ENCODE measurements at places on chromosomes 16 and 17.
A peak's percentile ranks its signal among the peaks of the same experiment; 100 is the strongest.

GRCh38 chr17:32277284-32277683, 11.7 kb downstream of the RHBDL3 start:
- no peak for DNase-seq

GRCh38 chr17:7408252-7408727, 645 bp downstream of the NLGN2 start:
- DNase-seq: no peak

DNA sequence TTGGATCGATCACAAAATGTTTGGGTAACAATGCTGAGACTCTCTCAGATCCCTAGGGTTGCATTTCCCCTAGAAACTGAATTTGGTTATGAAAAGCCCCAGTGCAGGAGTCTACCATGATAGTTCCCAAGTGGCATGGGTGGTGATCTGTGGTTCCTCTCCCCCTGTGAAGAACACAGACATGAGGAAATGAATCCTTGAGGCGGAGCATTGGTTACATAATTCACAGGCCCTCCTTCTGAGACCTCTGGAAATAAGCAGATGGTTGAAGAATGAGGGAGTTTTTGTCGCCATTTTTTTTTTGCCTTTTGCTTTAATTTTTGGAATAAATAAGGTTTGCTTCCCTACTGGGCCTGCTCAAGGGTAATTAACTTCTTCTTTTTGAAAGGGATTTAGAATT, 597.0 kb upstream of the RBFOX1 start:
- no peak for DNase-seq

- DNase-seq: no peak
Observed at GRCh38 chr17:81234940-81235821, 3.7 kb downstream of the TEPSIN start.

DNA sequence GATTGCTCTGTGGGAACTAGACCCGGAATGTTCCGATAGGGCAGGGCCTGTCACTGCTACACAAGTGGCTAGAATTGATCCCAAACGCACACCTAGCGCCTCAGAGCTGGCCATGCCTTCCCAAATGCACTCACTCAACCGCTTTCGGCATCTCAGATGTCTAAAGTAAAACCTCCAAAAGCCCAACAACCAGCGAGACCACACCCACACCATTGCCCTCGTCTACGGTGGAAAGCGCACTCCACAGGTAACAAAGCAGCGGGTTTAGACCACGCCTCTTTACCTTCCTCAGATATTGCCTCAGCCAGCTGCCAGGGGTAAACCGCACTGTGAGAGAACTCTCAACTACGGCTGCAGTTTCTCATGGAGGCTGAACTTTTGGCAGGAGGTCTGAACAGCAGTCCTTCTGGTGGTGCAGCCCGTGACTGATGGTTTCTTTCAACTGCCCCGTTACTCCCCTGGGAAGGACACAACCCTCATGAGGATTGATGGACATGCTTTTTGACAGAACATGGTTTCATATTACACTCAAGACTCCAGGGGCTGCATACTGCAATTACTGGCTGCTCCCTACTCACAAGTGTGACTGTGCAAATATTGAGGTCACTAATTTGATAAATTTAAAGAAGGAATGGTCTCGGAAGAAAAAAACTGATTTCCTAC, 34.5 kb downstream of the USP7 start:
- DNase-seq: no peak

GRCh38 chr17:1484676-1485422, 7.6 kb downstream of the MYO1C start:
- no peak for DNase-seq

DNA sequence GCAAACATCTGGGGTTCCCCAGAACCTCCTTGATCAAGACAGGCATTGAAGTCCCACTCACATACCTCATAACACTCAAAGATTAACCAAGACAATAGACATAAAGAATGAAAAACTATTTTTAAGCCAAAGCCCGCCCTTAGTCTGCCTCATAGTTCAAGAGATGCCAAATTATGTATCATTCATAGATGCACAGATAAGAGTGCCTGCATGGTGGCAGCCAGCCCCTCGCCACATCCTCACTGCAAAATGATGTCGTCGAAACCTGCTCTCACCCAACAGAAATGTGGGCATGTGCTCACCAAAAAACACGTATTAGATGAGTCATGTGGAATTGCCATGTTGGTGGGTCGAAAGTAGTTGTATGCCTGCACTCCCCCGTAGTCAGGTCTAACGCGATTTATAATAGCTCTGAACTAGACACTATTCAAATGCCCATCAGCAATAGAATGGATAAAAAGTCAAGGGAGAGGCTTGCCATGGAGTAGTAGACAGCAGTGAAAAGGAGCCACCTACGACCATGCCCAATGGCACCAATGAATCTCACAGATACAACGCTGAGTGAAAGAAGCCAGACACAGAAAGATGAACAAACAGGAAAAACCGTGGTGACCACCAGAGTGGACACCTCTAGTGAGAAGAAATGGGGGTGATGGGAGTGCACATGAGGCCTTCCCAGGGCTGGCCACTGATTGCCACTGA, 64.8 kb downstream of the C16orf95 start:
- DNase-seq: no peak

DNA sequence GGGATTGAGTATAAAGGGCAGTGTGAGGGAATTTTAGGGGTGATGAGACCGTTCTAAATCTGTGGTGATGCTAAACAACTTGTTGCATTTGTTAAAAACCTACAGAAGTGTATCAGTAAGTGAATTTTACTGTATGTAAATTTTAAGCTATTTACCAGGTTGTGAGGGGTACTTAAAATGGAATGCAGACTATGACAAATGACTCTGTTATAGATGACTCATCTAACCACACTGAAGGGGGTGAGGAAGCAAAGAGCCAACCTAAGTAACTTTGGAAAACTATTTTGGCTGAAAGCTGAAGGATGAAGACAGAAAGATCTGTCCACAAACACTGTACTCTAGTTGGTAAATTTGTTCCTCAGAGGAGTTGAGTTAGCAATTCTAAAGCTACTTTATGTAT, 5.3 kb upstream of the MKS1 start:
- DNase-seq: no peak

DNA sequence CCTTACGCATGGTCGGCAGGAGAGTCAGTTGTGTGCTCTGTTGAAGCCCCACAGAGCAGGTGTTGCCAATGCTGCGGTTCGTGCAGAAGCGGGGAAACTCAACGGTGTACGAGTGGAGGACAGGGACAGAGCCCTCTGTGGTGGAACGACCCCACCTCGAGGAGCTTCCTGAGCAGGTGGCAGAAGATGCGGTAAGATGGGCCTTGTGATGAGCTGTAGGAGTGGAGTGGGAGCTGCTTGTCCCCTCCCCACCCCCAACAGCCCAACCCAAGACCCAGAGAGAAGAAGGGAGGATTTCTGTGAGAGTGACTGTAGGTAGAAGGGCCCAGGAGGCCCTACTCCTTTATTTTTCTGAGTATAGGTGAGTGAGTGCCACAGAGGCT, 4.9 kb downstream of the CDK5RAP3 start:
- no peak for DNase-seq

DNA sequence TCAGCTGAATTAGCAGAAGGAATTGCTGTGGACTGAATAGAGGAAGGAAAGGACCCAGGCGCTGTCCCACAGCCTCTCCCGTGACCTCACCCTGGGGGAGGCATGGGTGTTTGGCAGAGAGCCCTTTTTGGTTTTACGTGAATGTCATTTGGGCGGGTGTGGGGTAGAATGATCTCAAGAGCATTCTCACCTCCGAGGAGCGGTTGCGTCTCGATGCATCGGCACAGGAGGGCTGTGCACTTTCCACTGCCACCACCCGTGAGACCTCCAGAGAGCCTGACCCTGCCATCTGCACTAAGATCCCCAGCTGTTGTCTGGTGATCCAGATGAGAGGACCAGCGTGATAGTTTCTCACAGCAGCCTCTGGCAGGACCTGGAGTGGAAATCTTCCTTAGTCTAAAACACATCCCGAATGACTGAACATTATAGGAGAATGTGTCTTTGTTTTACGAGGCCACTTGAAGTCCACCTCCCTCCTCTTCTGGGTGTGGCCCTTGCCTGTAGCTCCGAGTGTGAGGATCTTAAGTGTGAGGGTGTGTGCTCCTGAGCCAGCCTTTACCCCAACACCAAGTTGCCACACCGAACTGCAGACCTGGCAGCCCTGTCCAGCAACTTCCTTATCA, 29.3 kb downstream of the FOXK2 start:
- DNase-seq: no peak

GRCh38 chr17:27554152-27554551, 76.8 kb upstream of the LGALS9 start:
- DNase-seq: no peak

- DNase-seq: no peak
Observed at GRCh38 chr16:48862087-48862532, 252.1 kb upstream of the N4BP1 start.

GRCh38 chr16:84086341-84086740, 30.4 kb downstream of the MBTPS1 start:
- no peak for DNase-seq

DNA sequence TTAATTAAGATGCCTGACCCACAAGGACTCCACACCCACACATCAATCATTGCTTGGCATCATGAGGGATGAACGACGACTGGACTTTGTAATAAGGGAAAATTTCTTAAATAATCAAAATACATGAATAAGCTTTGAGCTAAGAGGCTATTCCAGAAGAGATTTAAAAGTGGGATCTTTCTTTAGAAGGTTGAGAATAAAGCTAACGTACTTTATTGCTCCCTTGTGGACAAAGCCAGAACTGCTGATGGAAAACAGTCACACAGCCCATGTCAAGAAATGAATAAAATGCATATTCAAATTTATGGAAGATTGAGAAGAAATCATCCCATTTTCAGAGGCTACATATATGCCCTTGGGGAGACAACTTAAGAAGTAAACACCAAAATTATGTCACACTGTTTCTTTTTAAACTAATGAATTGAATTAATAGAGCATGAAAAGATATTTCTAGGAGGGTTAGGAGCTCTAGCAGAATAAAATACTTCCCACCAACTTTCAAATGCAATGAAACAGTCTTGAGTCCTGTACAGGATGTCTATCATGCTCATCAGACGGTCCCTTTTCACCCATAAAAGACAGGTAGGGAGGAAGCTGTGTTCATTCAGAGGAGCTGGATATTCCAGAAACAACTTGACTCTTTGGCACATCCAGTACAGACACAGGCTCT, 60.2 kb upstream of the PHOSPHO1 start:
- DNase-seq: no peak

GRCh38 chr16:60110531-60110930, 1376.4 kb upstream of the GOT2 start:
- no peak for DNase-seq

DNA sequence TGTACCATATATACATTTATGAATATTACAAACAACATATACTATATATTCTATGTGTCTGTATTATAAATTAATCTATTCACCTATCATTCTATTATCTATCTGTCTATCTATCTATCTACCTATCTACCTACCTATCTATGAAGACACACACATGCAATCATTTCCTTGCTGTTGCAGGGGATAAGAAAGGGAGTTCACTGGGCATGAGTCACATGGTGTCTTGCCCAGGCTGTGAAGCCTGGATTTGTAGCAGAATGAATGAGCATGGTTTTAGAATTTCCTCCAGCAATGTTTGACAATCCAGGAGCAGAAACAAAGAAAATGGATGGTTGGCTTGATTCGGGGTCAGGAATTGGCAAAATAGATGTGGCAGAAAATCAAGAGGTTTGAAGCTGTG, 23.2 kb upstream of the FAM20A start:
- DNase-seq: no peak

DNA sequence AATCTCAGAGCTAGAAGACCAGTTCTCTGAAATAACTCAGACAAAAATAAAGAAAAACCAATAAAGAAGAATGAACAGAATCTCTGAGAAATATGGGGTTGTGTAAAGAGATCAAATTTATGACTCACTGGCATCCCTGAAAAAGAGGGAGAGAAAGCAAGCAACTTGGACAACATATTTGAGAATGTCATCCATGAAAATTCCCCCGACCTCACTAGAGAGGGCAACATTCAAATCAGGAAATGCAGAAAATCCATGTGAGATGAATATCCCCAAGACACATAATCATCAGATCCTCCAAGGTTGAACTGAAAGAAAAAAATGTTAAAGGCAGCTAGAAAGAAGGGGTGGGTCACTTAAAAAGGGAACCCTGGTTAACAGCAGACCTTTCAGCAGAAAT, 32.1 kb downstream of the TANC2 start:
- DNase-seq: no peak

DNA sequence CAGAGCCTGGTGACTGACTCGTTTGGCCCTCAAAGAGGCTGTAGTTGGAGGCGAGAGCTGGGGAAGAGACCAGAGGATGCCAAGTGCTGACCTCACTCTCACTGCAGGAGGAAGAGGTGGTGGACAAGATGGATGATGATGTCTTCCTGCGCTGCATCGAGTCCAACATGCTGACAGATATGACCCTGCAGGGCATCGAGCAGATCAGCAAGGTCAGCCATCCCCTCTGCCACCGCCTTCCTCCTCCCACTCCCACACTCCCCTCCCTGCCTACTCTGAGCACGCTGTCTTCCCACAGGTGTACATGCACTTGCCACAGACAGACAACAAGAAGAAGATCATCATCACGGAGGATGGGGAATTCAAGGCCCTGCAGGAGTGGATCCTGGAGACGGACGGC, 26.9 kb downstream of the POLR2A start:
- DNase-seq: no peak

DNA sequence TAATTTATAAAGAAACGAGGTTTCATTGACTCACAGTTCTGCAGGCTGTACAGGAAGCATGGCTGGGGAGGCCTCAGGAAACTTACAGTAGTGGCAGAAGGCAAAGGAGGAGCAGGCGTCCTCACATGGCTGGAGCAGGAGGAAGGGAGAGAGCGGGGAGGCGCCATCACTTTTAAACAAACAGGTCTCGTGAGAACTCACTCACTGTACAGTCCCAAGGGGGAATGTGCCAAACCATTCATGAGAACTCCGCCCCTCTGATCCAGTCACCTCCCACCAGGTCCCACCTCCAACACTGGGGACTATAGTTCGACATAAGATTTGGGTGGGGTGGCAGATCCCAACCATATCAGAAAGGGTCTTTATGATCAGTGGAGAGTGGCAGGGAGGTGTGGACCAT, 392.4 kb upstream of the TNRC6C start:
- DNase-seq: no peak

- DNase-seq: peak; percentile 21
Observed at GRCh38 chr17:55770196-55770870, 19.5 kb downstream of the PCTP start.

GRCh38 chr16:2924901-2925755, 13.4 kb downstream of the FLYWCH1 start:
- DNase-seq: no peak

GRCh38 chr17:77707546-77707945, 251.0 kb upstream of the TNRC6C start:
- DNase-seq: no peak

DNA sequence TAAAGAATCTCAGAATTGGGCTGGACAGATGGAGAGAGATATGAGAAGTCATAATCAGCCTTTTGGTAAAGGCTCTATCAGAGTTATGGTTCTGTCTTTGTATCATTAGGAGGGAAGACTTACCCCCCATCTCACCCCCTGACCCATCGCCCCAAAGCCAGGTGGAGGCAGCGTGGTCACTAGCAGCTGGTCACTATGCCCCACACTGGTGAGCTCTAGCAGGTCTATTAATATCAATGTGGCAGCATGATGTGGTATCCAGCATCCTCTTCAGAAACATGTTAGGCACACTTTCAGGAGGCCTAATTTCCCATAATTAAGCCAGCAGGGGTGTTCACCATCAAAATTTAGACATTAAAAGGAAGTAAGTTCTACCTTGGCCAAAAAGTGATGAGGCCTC, 183.8 kb upstream of the COX10 start:
- DNase-seq: no peak

GRCh38 chr16:66801320-66802105, at the start of gene TERB1:
Gene TERB1 (minus strand): TSS chr16:66801584. CDS start chr16:66796798, 4,786 bp downstream.
- no peak for DNase-seq

Measured in NCI-H2081 treated with DMSO at 0.1 percent for 48 hours (cell line).